ENCODE measurements at places on chromosomes 5 and 9.

DNA sequence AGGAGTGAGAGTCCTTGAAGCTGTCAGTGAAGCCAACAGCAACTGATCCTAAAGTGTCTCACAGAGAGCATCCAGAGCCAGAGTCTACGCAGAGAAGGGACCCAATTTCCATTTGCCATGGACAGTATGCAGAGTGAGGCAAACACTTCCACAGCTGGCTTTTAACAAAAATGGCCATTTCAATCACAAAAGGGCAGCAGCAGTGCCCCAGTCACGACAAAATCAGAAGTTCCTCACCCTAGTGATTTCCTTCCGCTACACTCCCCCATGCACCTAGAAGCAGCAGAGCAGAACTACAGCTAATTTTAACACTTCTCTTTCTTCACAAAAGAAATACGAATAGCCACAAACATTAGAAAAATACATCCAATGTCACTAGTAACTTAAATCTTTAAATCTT, 27.9 kb downstream of the FBXW11 start:
- DNase-seq: no peak

- no peak for DNase-seq
Observed at GRCh38 chr5:165569551-165569950, 2064.1 kb downstream of the MAT2B start.

GRCh38 chr5:157193699-157194424, 13.2 kb downstream of the ITK start:
- no peak for DNase-seq

- no peak for DNase-seq
Observed at GRCh38 chr5:135991429-135991828, 36.6 kb upstream of the LECT2 start.

DNA sequence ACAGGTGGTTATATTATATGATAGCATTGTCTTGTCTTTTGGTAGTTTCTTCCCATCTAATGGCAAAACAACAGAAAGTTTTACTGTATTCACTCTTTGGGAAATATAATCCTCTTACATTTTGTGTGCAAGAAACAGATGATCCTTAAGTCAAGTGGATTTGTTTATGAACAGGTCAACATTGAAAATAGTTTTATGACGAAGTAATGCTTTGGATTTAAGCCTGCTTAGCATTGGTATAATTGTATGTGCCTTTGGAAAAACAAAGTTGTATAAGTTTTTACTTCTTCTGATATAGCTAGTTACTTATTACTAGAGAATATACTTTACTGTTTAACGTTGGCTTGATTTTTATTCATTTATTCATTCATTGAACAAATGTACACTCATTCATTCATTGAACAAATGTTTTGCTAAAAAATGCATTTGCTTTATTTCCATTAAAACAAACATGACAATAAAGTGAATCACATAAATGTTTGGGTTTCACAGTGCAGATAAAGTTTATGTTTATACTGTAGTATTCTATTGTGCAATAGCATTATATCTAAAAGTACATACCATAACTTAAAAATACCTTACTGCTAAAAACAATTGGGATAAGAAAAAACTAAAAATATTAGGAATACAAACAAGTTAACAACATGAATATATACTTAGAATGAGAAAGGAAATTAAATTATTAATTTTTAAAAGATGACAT, 12.3 kb downstream of the SGCD start:
- no peak for DNase-seq

GRCh38 chr5:164065266-164065665, 559.8 kb downstream of the MAT2B start:
- DNase-seq: no peak

DNA sequence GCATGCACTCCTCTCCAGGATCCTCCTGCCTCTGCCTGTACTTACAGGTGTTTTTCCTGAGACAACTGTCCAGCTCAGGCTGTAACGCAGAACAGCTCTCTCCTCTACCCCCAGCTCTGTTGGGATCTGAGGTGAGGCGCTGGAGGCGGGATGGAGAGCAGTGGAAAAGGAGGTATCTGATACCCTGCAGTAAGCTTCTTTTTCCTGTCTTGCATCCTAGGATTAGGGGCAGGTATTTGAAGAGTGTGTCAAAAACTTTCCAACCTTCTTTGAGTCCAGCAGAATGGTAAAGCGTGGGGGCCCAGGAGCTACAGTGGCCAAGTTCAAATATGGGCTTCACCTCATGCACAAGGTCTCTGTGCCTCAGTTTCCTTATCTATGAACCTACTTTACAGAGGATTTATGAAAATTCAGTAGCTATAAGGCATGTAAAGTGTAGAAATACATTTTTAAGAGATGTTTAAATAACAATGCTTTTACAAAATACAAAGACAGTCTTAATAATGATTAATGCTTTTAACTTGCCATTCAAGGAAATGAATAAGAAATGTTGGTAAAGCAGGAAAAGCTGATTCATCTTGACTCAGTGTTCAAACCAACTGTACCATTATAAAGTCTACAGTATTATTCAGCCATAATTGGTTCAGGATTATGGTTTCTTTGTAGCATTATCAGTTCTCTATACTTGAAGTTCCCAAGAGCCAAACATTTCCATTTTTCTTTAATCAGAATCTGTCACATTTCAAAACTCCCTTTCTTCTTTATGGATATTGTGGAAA, 26.1 kb downstream of the MAP1B start:
- DNase-seq: no peak

- no peak for DNase-seq
Observed at GRCh38 chr5:87572090-87572489, 159.4 kb upstream of the CCNH start.

DNA sequence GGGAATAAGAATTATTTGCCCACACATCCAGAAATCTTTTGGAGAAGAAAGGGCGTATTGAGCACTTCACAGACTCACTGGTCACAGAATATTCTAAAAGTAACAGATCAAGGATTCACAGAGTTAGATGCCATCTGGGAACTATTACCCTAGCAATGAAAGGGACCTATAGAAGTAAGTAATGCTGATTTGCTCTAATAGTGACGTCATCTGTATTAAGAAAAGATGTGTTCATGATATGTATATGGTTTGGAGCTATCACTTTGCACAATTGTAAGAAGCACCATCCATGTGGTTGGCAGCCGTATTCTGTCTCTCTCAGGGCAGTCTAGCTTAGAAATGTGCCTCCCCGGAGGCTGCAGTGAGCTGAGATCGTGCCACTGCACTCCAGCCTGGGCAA, 52.8 kb upstream of the SV2C start:
- DNase-seq: no peak
